Activated T-cell treated with anti-CD3 and anti-CD28 coated beads, Interleukin-2, amount 50 U/mL, for 24 hours (primary cell): ENCODE measurements at places on chromosomes 7 and 10.

GRCh38 chr7:4742051-4742573 lies 33.3 kb upstream of the AP5Z1 start:
- H3K36me3 ChIP-seq, result peaks cover 66% of the 10 kb centered on the region
- peak overlapping the region; percentile 76 for H3K27ac ChIP-seq
- H3K4me3 ChIP-seq, result no peak overlapping the region
- peaks cover 77% of the 10 kb centered on the region for H3K4me1 ChIP-seq

GRCh38 chr10:46305079-46305818 lies 18.5 kb downstream of the ANTXRL start:
- no peaks in the 10 kb centered on the region for H3K27me3 ChIP-seq
- no peak overlapping the region for H3K27ac ChIP-seq
- no peak overlapping the region for H3K4me3 ChIP-seq
- no peaks in the 10 kb centered on the region for H3K36me3 ChIP-seq

DNA sequence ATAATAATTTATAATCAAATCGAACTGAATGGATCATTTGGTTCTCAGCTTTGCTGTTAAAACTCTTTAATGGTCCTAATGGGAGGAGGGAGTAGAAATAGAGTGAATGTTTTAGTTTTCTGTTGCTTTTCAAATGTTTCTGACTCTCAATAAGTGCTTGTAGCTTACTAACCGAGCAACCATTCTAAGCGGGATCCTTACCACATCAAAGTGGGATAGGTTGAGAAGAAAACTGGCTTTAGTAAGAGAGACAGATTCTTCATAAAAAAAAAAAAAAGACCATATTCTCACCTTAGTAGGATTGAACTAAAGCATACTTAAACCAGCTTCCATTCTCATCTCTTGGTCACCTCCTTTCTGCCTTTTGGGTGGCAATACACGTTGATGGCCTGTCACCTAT lies 584.2 kb downstream of the AUTS2 start:
- no peak for DNase-seq

DNA sequence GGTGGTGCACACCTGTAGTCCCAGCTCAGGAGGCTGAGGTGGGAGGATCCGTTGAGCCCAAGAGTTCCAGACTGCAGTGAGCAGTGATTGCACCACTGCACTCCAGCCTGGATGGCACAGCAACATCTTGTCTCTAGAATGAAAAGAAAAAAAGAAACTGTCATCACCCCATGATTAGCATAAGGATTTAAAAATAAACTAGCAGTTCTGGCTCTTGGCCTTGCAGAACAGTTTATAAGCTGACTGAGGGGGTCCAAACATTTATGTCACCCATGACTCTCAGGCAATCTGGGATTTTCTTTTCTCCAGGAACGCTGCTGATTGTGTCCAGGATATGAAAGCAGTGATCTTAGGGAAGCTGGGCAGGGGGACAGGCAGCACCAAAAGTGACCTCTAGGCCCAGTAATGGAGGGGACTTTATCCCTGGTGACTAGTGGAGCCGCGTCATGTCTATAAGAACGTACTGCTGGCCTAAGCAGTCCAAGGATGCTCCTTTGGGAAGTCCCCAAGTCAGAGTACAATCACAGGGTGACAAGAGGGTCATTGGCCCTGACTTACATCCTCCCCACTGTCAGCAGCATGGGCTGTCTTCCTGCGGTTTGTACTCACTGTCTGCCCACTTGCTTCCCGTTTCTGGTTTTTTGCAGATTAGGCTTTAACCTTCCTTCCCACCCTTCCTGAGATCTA lies 177.4 kb downstream of the ARHGAP12 start:
- no peak overlapping the region for H3K4me3 ChIP-seq
- H3K4me1 ChIP-seq, result peaks cover 16% of the 10 kb centered on the region
- no peaks in the 10 kb centered on the region for H3K27me3 ChIP-seq
- DNase-seq, result no peak

- peaks cover 84% of the 10 kb centered on the region for H3K36me3 ChIP-seq
- H3K4me3 ChIP-seq, result peak overlapping the region; percentile 76
- peaks cover 45% of the 10 kb centered on the region for H3K4me1 ChIP-seq
- H3K27ac ChIP-seq, result peak overlapping the region; percentile 94
Measured at GRCh38 chr10:1045415-1045814, 3.5 kb downstream of the IDI1 start.
